ENCODE measurements at places on chromosomes 2 and 18.

DNA sequence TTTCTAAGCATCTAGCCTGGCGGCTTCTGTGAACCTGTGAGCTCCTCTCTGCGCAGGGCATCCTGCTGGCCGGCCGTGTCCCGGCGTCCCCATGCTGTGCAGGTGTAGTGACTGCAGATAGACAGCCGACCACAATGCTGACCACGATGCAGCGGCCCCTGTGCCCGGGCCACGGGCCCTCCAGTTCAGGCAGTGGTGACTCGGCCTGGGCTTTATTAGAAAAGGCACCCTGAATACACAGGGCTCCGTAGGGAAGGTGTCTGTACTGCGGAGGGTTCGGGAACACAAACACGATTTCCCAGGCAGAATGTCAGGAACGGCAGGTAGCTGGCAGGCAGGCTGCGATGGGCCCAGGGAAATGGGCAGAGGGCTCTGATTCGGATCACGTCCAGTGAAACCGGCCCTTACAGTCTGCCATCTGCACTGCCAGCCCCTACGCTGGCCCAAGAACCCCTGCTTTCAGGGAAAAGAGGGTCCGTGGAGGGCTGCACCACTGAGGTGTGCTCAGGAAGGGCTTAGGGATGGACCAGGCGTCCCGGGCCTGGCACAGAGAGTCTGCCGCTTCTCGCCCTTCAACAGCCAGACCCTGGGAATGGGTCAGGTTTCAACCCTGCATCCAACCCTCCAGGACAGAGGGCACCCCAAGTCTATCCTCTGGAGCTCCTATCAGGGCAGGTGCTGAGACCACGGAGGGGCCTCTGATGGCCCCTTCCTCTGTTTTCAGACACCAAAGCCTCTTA, 196.5 kb downstream of the HDAC4 start:
- DNase-seq = no peak

DNA sequence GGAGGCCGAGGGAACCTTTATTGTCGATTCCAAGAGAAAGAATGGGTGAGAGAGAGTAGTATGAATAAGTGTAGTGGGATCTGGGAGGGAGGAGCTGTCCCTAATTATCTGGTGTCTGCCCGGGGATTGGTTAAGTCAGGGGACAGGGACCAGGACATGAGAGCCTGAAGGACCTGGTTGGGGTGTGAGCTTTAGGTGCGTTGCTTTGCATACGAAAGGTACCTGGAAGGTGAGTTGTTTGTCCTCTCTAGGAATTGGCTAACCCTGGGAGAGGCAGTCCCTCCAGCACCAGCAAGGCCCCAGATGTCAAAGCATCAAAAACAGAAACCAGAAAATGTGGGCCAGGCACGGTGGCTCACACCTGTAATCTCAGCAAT, 48.1 kb upstream of the RPL31 start:
- no peak for DNase-seq

DNA sequence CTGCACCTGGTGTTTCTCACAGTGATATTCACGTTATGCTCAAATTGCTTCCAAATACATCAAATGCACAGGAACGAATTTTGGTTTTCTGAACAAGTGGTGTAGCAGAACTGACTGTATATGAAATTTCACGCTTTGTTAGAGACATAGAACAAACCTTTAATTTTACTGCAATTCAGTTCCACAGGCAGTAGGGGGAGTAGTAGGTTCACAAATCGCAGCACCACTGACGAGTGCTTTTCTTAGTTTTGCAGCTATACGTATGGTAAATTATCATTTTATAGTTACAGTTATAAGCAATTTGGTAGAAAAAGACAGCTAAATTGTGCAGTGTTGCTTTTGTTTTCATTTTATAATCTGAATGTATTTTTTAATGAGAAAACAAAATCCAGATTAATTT, 113.3 kb downstream of the KIAA1328 start:
- DNase-seq = no peak

DNA sequence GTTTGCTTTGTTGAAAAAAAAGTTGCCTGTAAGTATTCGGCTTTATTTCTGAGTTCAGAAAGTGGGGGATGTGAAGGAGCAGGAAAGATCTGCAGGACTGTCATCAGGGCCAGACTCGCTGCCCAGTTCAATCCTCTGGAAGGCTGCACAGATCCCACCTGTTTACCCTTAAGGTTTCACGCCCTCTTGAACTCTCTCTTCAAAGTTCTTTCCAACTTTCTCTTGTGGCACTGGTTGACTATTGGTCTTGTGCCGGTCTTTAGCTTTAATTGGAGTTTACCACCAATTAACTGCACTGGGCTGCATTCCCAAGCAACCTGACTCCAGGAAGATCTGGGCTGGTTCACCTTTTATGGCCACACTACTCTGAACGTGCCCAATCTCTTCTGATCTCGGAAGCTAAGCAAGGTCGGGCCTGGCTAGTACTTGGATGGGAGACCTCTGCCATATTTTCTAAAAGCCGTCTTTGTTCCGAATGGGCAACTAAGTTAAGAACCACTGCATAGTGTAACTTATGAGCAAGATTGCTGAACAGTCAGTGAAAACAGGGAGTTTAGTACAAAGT, 495.0 kb downstream of the DPP10 start:
- DNase-seq = no peak

- no peak for DNase-seq
These were observed 149.7 kb upstream of the CAPN13 start for GRCh38 chr2:30956995-30957394.

DNA sequence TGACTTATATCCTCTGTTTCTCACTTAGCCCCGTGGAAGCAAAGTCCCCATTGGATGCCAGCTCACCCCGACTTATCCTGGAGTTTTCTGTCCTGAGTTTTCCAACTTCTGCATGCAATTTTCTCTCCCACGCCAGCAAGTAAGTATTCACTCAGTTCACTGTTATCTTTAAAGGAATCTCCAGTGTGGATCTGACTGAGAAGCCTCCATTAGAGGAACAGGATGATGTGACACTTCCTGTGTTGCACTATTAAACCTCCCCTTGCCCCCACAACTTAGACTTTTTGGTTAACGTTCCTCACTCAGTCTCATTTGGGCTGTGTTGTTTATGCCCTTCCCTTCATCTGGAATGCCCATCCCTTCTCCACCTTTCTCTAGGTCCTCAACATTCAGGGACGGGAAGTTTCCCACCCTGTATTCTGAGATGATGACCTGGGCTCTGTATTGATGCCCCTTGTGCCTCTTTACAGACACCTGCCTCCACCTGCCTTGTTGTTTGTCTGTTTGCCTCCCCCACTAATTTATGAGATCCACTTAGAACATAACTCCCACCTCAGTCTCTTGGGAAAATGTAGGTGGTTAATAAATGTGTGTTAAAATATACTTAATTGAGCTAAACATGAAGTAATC, 536.1 kb upstream of the RAB6C start:
- DNase-seq = no peak

DNA sequence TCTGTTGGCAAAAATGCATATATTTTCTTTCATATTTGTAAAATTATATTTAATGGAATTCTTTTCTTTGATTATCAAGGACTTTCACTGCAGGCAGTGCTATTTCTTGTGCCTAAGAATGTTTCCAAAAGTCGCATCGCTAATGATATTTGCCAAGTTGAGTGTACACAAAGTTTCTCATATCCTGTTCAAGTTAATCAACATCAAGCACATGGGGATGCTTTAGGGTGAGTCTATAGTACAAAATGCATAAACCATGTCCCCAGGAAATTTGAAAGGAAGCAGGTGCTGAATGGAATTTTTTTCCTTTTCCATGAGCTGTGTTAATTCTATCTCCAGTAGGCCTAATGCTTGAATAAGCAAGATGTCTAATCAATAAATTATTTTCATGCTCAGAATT, 129.7 kb downstream of the GALNT1 start:
- no peak for DNase-seq

GRCh38 chr2:5990086-5990485, 297.9 kb downstream of the SOX11 start:
- DNase-seq = no peak

- DNase-seq = no peak
These were observed 31.9 kb downstream of the KLHL23 start for GRCh38 chr2:169765523-169765922.

GRCh38 chr18:32386471-32386870, 84.2 kb downstream of the GAREM1 start:
- no peak for DNase-seq

DNA sequence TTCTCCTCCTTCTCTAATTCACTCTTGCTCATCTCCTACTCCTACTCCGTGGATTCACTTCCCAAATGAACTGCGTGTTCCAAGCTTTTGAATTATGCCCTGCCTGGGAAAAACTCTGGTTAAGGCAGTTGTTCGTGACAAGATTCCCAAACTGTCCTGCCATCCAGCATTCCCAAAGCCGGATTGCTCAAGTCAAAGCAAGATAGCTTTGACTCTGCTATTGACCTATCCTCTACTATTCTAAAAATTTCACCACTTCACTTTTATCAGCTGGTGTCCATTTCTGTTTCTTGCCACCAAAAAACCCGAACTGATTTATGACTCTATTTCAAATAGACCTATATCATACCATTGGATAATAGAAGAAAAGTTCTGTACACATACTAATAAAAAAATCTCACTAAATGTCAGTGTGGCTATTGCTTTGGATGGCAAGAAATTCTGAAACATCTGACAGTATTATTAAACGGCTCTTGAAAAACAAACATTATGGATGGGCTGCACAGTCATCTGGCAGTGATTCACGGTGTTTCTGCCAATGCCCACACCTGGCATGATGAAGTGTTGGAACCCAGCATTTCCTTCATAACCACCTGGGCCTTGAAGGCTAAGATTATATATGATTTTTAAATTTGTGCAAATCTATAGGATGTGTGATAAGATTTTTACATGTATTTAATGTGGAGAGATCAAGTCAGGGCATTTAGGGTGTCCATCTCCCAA, 87.4 kb downstream of the NCKAP5 start:
- no peak for DNase-seq

GRCh38 chr2:212843409-212844199, 305.0 kb upstream of the ERBB4 start:
- no peak for DNase-seq

GRCh38 chr2:191867507-191867847, 20.6 kb upstream of the CAVIN2 start:
- no peak for DNase-seq

- no peak for DNase-seq
These were observed 474.9 kb downstream of the NRXN1 start for GRCh38 chr2:50556934-50557575.

DNA sequence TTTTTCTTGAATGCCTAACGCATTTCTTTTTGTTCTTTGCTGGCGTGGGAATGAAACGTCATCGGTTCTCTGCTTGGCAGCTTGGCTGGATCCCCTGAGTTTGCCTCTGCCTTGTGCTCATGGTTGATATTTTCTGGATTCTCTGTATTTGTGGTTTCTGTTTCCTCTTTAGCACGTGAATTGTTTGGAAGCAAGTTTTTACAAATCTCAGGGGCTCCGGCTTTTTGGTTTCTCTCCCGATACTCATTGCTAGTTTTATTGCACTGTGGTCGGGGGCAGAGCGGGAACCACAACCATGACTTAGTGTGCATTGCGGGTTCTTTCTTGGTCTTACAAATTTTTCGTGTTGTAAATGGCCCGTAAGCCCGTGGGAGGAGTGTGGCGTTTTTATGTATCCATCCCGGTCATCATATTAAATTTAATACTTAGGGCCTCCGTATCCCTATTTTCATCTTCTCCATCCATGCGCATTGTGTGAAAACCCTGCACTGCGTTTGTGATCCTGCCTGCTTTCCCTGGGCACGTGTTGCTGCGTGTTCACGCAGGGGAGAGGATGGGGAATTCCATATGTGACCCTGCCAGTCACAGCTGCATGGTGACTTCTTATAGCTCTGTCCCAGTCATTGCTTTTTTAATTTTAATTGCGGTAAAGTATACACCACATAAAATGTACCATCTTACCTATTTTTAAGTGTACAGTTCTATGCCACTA, 9.4 kb downstream of the RAMP1 start:
- DNase-seq = no peak

DNA sequence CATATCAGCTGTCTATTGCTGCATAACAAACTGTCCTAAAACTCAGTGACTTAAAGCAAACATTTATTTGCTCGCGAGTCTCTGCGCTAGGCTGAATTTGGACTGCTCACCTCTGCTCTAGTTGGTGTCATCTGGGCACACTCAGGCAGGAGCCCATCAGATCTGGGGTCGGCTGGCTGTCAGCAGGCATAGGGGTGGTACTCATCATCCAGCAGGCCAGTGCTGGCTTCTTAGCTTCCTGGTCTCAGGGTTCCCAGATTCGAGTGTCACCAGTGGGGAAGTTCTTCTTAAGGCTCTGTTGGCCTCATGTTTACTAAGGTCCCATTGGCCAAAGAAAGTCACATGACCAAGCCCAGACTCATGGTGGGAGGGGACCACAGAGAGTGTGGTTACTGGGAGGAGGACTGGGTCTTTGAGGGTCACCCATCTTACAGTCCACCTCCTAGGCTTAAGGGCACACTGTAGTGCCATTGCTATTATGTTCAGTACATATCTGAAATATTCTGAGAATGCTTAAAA, 71.6 kb upstream of the ATG16L1 start:
- DNase-seq = no peak

DNA sequence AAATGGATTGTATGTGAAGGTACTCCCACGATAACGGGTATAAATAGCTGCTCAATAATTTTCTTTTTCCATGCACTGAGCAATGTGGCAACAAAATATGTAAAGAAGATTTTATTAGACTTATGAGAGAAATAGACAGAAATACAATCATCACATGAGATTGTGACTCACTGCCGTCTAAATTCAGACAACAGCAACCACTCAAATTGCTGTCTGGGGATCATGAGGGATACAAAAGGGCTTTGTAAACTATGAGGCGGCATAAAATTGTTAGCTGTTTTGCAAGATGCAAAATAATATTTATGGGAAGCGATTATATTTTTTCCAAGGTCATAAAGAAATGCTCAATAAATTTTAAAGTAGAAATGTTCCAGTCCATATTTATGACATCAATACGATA, 259.1 kb upstream of the AGAP1 start:
- DNase-seq = no peak

All from renal cortex interstitium (tissue), 15 donors.